ENCODE measurements at places on chromosomes 5 and 9.
A peak's percentile ranks its signal among the peaks of the same experiment; 100 is the strongest.

GRCh38 chr9:29999645-30000044 lies 2384.8 kb upstream of the ACO1 start:
- no peak for DNase-seq

GRCh38 chr5:34533582-34534522 lies 122.3 kb upstream of the RAI14 start:
- peak; percentile 75 for DNase-seq

DNA sequence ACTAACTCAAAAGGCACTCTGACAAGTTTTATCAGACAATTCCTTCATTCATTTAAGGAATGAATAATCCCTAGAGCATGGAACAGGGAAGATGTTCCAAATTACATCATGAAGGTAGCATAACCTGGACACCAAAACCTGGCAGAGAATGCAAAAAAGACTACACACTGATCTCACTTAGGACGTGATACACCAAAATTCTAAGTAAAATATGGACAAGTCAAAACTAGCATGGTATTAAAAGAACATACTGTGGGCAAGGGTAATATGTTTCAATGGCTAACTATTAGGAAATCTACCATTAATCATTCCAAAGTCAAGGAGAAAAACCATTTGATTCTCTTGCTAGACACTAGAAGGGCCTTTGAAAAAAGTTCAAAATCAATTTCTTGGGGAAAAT lies 176.5 kb downstream of the HSPA4 start:
- DNase-seq = no peak

- DNase-seq = no peak
Observed at GRCh38 chr5:73242735-73243134, 69.7 kb downstream of the TMEM174 start.

GRCh38 chr9:125497906-125498305 lies 209.1 kb downstream of the MAPKAP1 start:
- no peak for DNase-seq

- DNase-seq = peak; percentile 42
Observed at GRCh38 chr5:152349683-152350526, 55.2 kb downstream of the NMUR2 start.

DNA sequence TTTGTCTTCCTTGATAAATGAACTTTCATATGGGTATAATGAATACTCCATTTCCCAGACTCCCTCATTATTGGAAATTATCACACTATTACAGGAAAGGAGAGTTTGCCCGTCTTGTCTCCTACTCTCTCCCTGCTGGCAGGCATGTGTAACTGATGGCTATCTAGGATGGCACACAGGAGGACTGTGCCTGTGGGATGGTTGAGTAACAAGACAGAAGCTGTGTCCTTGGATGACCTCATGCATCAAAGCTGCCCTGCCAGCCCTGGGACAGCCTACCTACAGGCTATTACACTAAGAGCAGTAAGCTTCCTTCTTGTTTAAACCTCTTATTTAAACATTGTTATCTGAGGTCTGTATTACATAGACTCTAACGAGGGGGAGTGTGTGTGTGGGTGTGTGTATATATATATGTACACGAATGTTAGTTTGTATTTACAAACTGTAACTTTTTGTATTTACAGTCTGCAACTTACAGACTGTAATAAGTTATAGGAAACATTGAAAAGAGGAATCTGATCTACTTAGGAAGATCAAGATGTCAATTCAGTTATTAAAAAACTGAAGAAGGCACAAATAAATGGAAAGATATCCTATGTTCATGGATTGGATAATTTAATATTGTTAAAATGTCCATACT lies 247.6 kb upstream of the ACO1 start:
- no peak for DNase-seq

DNA sequence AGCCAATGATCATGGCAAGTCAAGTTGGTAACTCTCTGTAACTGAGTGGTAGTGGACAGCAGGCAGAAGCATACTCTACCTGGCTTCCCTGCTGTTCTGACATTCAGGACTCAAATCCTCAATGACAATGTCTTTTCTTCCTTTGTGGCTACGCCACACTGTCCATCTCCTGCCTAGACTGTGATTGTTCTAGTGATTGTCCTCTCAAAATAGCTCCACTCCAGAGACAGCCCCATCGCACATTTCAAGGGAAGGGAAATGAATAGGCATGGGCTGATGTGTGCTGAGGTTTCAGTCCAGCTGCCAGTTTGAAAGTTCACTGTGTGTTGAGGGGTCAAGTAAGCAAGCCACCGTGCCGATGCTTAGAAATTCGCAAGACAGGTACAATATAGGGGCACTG lies 227.0 kb upstream of the WWC1 start:
- DNase-seq = no peak

GRCh38 chr5:32030686-32031085 lies 143.4 kb downstream of the GOLPH3 start:
- DNase-seq = no peak

DNA sequence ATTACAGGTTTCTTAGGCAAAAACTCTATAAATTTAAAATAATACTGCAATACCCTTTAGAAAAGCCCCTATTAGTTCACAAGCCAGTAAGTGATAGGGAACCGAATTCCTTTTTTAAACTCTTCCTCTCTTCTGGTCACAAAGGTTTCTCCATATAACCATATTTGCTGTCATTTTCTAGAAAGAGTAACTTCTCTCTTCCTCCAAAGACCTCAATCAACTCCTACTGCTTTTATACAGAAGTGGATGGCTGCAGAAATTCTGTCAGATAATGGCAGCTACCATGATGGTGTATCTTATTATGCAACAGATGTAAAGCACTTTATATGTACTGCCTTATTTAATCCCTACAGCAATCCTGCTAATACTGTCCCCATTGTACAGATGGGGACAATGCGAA lies 6.2 kb downstream of the TUT7 start:
- no peak for DNase-seq

GRCh38 chr9:92058723-92059444 lies 56.3 kb downstream of the SPTLC1 start:
- DNase-seq = no peak

DNA sequence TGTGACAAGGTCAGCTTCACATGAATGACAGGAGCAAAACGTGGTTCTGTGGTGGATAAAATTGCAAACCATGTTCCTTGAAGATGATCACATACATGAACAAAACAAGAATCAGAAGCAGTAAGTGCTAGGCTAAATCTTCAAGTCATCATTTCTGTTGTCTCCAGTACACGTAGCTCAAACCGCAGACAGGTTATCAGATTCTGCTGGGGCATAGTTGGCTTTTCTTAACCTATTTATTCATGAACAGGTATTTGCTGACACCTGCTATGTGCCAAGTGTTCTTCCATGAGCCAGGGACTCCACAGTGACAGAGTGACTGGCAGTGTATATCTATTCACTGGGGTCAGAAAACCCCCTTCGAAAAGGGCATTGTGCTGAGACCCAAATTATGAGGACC lies 20.8 kb downstream of the MFAP3 start:
- DNase-seq = no peak

DNA sequence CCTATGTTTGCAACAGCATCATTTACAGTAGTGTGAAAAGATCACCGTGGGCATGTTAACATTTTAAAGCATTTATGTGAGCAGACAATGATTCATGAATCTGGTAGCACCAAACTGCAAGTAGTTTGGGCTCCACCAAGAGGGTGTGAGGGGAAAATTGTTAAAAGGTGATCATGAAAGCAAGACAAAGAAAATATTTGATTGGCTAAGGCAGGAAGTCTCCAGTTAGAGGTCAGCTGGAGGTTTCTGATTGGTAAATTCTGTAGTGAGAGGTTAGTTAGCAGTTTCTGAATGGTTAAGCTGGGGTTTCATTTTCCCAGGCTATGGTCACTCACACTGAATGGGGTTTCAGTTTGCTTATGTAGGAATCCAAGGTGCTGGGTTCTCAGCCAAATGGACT lies 13.5 kb upstream of the DRD1 start:
- DNase-seq = peak; percentile 12

DNA sequence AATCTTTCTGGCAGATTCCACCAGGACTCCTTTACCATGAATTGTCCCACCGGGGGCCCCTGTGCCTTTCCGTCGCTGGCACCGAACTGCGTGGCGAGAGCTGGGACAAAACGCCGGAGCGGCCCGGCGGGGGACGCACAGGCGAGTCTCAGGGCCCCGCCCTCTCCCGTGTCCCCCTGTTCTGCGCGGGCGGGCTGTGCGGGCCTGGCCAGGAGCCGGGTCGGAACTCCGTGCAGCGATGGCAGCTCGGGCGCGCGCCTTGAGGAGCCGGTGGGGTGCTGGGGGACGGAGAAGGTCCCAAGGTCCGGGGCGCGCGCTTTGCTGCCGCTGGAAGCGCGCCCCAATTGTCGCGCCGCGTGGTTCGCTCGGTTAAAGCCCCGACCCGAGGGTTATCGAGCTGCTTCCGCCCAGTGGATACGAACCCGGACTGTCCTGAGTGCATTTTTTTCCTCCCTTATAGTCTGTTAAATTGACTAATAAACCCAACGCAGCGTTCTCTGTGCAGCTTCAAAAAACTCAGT lies 125.3 kb downstream of the TMEM174 start:
- no peak for DNase-seq

DNA sequence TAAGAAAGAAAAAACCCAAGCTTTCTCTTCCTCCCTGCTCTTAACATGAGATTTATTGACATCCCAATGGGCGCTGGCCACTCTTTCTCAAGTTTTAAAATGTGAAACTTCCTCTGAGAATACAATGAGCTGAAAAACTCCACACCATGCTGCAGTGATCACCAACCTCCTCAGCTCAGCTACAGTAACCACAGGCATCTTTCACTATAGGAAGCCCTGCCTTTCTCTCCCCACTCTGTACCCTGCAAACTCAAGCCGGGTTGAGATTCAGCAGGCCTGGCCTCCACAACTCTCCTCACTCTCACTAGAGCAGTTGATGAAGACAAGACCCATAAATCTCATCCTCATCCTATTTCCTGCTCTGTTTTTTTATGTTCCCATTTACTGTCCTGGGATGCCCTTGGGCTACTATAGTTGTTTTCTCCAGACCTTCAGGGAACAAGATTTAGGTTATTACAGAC lies 48.3 kb downstream of the SH3TC2 start:
- DNase-seq = no peak

DNA sequence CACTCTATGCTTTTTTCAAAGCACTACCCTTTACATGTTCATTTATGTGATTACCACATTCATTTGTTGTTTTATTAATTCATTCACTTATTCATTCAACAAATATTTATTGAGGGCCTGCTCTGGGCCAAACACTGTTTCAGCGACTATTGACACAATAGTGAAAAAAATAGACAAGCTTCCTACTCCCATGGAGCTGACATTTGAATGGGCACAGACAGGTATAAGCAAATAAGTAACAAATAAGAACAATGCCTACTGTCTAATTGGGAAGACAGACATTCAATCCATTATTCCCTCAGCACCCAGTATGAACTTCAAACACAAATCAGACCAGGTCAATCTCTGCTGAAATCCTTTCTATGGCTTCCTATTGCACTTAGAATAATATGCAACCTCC lies 156.9 kb upstream of the NR3C1 start:
- no peak for DNase-seq

DNA sequence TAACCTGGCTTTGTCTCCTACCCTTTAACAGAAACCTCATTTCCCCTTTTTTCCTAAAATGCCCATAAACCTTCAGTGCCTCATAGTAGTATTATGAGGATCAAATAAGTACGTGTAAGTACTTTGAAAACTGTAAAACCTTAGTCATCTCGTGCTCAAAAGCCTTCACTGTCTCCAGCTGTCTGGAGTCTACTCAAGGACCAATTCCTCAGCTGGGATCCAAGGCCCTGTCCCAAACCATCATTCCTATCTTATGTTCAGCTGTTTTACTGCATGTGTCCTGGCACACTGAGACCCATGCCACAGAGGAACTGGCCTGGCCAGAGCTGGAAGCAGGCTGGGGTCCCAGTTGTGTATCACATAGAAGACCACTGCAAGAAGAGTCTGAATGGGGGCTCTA lies 15.9 kb downstream of the ADAMTSL1 start:
- peak; percentile 78 for DNase-seq

DNA sequence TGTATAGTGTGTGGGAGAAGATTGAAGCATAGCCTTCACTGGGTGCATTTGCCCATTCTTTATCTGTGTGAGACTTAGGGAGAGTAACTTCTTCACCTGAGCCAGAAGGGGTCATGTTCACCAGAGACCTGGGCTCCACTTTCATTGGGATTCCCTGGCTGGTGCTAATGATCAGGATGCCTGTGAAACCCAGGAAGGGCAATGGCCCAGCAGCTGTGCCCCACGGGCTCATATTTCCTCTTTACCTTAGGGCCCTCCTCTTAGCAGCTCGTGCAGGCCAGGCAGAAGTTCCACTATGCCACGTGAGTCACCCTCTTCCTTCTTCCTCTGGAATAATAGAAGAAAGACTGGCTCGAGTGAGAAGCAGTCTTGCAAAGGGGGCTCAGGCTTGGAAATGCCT lies 5.0 kb downstream of the PPARGC1B start:
- DNase-seq = peak; percentile 66

- no peak for DNase-seq
Observed at GRCh38 chr5:162288647-162289296, 221.2 kb downstream of the GABRG2 start.

DNA sequence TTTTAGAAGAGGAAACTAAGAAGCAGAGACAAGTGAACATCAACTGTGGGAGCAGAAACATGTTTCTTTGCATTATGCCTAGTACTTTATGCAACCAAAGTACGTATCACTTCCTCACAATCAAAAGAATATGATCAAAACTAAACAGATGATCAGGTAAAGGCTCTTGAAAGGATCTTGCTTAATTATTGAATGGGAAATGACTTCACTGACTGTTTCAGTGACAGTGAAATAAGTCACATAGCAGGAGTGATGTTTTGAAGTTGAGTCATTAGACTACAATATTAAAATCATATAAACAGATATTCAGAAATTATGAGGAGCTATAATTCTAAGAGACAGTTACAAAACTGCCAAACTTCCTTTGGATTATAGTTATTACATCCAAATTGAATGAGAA lies 527.3 kb downstream of the MTRR start:
- peak; percentile 6 for DNase-seq

- DNase-seq = no peak
Observed at GRCh38 chr9:136192289-136193126, 12.4 kb downstream of the LHX3 start.

- DNase-seq = no peak
Observed at GRCh38 chr5:113922343-113922742, 408.8 kb downstream of the YTHDC2 start.

- DNase-seq = no peak
Observed at GRCh38 chr9:35564658-35565061, 40.4 kb upstream of the TESK1 start.

GRCh38 chr5:39209924-39210323 lies 9.4 kb downstream of the FYB1 start:
- no peak for DNase-seq

DNA sequence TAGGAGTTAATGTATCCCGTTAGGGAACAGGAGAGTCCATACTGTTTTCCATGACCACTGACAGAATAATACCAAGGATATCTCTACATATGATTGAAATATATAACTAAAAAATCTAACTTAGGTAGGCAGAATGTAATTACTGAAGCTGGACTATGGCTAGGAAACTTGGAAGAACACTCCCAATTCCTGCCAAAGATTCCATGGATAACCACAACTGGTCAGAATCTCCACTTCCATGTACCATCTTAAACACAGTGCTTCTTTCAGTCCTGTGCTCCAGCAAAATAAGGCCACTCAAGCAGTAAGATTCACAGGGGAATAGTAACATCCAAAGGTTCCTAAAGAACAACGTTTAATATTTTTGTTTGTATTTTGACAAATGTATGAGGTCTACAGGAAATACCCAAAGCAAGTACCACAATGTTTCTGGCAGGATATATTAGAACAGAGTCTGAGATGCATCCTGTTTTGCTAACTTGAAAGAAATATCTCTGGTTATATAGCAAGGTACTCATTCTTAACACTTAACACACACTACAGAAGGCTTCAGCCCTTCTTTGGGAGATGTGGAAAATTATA lies 295.0 kb downstream of the ADAMTS6 start:
- no peak for DNase-seq

- DNase-seq = no peak
Observed at GRCh38 chr5:42924226-42924625, 112.5 kb upstream of the SELENOP start.
